ENCODE measurements at places on chromosomes 13 and 19.
A peak's percentile ranks its signal among the peaks of the same experiment; 100 is the strongest.

DNA sequence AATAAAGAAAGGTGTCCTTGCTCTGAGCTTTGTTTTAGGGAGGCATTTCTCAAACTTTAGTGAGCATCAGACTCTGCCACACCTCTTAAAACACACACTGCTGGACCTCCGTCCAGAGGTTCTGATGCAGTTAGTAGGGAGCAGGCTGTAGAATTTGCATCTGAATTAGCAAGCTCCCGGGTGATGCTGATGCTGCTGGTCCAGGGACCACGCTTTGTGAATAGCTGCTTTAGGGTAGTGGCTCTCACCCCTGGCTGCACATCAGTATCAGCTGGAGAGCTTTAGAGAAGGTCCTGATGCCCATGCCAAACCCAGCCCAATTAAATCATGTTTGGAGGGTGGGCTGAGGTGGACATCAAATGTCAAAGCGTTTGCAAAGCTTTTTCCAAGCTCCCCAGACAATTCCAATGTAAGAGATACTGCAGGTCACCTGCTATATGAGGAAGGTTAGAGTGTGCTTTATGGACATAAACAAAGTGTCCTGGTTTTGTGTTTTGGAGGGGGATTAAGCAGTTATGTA, 3.6 kb downstream of the HTR2A start:
- no peak for DNase-seq

DNA sequence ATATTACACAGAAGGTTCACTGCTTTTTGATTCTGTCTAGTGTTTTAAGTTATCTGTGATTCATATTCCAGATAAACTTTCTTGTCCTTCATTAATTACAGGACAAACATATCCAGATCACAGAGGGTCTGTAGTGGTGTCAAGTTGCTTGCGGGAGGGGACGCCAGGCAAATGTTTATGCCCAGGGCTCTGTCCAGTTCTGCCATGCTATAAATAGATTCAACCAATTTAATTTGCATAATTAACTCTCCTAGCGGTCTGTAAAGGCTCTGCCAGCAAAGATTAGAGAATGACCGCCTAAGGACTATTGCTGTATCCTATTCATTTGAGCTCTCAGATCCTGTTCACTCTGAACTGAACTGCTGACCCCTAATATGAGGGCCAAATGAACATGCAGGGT, 59.7 kb upstream of the TRPC4 start:
- no peak for DNase-seq

GRCh38 chr13:19663416-19663979, 30.0 kb downstream of the MPHOSPH8 start:
- DNase-seq: no peak

GRCh38 chr13:98427331-98427995, 149.4 kb downstream of the STK24 start:
- no peak for DNase-seq

DNA sequence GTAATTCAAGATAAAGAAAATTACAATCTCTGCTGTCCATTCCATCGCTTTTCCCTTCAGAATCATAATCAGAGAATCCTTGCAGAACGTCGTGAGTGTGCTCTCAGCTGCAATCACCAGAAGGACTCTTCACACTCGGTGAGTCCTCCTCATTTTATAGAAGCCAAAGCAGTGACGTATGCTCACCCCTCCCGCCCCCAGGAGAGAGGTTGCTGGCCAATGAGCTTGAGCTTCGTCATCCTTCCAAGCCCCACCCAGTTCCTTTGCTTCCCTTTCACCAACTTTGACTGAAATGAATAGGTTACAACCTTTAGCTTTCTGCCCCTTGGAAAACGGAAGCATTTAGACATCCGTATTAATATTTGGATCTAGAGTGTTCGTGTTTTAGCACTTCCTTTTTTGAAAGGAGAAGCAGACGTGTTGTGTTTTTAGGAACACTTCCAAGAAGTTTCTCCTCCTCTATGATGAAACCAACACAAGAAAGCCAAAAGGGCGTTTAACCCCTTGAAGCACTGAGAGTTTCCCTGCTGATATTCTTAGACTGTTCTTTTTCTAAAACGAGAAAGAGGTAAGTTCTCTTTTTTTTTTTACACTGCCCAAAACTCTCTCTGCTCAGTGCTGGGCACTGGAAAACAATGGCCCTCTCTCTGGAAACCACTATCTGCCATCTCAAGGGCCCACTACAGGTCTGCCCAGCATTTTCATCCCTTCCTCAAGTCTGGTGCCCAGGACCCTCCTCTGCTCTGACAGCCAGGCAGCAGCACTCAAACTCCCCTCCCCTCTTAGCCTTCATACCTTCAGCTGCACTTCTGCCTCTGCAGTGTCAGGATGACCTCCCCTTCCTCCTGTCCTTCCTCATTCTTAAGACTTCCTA, 44.3 kb upstream of the CEACAM21 start:
- DNase-seq: peak; percentile 98

GRCh38 chr19:49422407-49423070, 702 bp downstream of the PTH2 start:
- DNase-seq: peak; percentile 28

DNA sequence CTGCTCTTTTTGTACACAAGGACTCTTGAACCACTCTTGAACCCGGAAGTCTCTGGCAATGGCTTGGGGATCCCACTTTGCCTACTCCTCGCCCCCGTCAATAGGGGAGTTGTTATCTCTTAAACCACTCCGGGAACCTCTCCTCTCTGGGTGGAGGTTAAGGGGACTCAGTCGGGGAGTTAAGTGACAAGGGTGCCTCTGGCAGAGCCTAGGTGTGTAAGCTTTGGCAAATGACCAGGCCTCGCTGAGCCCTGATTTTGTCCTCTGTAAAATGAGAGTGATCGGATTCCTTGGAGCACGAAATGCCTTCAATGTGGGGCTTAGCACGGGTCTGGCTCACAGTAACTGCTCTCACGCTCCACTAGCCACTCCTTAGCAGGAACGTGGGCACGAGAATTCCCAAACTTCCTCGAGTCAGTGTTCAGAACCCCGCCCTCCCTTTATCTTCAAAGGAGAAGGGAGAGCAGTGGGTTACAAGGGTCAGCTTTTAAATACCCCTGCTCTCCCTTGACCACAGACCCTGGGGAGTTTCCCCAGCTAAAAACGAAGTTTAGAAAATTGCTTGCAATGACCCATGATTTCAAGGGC, 193.3 kb downstream of the KATNAL1 start:
- DNase-seq: no peak

- DNase-seq: no peak
These were observed 360.9 kb downstream of the SLITRK5 start for GRCh38 chr13:88031980-88032559.

- DNase-seq: no peak
These were observed 53.7 kb downstream of the DNAJC15 start for GRCh38 chr13:43077046-43077445.

DNA sequence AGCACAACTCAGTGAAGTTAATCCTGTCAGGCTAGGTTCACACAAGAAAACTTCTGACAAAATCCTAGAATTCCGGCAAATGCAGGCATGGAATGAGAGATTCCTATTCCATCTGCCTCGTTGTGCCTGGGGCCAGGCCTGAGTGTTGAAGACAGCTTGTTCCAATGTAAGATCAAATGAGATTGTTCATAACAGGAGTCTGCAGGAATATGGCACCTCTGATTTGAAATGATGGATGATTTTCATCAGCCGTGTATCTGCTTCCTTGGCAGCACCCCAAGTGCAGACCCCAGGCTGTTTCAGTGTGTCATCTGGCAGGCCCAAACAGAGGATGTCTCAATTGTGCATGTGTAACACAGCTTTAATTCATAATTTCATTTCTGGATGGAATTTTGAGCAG, 35.3 kb upstream of the SACS start:
- no peak for DNase-seq

- peak; percentile 80 for DNase-seq
These were observed 23.1 kb downstream of the TMED1 start for GRCh38 chr19:10812902-10813404.

DNA sequence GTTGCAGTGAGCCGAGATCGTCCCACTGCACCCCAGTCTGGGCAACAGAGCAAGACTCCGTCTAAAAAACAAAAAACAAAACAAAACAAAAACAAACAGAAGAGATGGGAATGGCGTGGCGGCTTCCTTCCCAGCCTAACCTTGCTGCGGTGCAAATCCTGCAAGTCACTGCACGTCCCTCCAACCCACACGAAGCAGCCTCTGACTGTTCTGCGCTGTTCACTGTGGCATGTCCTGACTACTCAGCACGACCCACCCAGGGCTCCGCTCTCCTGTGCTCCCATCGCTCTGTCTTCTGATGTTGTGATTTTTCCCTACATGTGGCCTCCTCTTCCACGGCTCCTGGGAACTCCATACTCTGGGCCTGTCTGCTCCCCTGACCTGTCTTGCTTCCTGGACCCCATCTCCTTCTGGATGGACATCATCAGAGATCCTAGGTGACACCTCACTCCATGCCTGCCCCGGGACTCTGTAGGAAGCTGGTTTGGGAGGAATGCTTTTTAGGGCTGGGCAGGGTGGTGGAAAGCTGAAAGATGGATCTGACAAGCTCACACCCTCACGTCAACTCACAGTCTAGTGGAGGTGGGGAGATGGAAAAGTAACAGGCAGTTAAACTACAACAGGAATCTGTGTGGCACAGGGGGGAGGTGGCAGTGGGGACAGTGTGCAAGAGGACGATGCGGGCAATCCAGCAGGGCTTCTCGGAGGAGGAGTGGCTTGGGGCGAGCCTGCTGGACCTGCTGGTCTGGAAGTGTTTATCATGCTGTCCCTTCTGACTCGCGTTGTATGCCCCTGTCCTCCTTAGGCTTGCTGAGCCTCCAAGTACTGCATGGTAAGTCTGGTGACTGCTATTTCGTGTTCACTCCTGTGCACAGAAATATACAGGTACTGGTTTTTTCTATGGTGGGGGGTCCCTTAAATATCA, 18.8 kb downstream of the ZSCAN5A start:
- DNase-seq: no peak

DNA sequence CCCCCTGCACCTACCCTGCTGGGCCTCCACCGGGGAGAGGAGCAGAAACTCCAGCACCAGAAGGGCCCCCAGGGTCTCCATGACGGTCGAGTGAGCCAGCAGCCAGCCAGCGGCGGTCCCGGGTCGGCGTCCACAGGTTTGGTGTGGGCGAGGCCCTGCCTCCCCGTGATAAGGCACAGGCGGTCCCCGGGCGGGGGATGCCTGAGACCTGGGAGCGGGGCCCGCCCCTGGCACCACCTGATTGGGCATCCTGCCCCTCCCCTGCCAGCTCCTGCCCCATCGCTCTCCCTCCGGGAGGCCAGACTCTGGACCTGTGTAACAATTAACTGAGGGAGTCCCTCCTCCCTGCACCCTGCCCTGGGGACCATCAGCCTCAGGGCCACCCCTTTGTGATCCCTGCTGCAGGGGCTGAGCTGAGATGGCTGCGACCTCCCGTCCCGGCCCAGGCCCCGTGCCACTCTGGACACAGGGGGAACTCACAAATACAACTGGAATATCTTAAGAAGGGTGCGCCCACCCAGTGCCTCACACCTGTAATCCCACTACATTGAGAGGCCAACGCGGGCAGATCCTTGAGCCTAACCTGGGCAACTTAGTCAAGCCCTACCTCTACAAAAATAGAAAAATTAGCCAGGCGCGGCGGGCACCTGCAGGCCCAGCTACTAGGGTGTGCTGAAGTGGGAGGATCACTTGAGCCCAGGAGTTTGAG, at the start of gene SMIM24:
SMIM24 (minus strand) TSS at position 143 of the 709 bp plus-strand sequence; CDS start at position 81, 62 bp downstream.
- DNase-seq: no peak

DNA sequence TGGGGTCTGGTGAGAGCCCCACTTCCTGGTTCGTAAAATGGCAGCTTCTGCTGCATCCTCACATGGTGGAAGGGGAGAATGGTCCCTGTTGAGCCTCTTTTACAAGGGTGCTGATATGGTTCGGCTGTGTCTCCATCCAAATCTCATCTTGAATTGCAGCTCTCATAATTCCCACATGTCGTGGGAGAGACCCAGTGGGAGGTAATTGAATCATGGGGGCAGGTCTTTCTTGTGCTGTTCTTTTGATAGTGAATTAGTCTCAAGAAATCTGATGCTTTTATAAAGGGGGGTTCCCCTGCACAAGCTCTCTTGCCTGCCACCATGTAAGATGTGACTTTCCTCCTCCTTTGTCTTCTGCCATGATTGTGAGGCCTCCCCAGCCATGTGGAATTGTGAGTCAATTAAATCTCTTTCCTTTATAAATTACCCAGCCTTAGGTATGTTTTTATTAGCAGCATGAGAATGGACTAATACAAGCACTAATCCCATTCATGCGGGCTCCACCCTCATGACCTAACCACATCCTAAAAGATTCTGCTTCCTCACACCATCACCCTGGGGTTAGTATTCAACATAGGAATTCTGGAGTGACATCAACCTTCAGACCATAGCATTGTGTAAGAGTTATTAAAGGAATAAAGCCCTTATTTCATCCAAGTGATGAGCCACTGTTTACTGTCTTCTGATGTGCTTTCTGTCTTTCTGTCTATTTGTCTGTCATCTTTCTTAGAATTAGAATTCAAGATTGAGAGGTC, 159.0 kb upstream of the IRS2 start:
- no peak for DNase-seq

- DNase-seq: no peak
These were observed 2.4 kb upstream of the SPIB start for GRCh38 chr19:50416034-50416977.

GRCh38 chr13:47539317-47539716, 461.8 kb downstream of the SUCLA2 start:
- DNase-seq: no peak

GRCh38 chr13:110643324-110643723, 28.0 kb downstream of the NAXD start:
- no peak for DNase-seq

DNA sequence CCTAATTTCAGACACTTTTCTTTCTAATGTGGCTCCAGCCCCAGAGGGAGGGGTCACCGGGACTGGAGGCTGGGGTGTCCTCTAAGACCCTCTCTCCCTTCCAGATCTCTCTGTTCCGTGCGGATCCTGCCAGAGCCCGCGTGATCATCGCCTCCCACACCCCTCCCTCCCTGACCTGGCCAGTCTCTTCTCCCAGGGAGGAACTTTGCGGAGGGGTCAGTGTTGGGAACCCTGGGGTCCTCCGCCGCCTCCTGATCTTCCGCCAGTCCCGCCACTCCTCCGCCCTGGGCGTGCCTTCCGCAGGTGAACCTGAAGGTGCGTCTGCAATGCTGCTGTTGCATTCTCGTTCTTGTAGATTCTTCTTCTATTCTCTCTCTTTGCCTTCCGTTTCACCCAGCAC, 9.1 kb downstream of the SOX21 start:
- no peak for DNase-seq

GRCh38 chr19:8592231-8593009, 15.2 kb upstream of the MYO1F start:
- peak; percentile 86 for DNase-seq

DNA sequence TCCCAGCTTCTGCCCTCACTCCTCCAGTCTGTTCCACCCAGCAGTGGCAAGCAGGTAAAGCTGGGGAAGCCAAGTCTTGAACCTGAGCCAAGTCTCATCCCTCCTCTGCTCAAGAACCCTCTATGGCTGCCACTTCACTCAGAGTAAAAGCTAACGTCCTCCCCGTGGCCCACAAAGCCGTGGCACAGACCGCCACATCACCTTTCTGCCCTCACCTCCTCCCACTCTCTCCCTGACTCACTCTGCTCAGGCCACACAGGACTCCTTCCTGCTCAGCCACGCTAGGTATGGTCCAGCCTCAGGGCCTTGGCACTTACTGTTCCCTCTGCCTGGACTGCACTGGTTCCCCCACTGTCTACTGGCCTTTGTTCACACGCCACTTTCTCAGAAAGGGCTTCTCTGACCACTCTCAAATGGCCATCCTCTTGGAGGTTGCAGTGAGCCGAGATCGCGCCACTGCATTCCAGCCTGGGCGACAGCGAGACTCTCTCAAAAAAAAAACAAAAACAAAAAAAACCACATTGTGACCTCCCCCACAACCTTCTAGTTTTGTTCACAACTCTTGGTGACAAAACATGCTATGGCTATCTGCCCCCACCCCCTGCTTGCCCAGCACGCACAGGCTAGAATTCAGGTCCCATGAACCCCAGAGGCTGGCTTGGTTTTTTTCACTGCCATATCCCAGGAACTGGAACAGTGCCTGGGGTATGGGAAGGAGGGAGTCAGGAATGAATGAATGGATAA, 15.8 kb downstream of the NDUFB7 start:
- DNase-seq: no peak
